ENCODE measurements at places on chromosomes 16 and 17. TPM values are rescaled to one million over a fixed set of nuclear protein-coding genes. Genes with fewer than 3 reads are reported as not detected.

DNA sequence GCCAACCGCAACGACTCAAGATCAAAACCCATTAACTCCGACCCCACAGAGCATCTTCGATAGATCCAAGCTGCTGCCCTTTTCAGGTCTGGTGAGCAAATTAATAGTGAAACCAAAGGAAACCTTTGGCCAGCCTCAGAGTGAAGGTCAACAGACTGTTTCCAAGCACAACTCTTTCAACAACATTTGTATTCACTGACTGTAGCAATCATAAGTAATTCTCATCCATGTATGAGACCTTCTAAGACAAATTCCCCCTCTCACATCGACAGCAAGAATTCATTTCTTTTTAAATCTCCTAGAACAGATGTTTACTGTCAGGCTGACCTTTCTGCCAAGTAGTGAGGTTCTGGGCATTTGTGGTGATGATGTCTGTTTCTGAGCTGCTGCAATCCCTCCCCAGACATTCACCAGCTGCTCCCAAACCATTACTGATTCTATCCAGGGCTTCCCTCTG, 64.2 kb downstream of the SLC39A11 start:
- no peak for ATAC-seq

GRCh38 chr17:63443053-63443452, 3.1 kb downstream of the CYB561 start:
- no peak for ATAC-seq

ENPP7 gene
- not detected for total RNA-seq

DNA sequence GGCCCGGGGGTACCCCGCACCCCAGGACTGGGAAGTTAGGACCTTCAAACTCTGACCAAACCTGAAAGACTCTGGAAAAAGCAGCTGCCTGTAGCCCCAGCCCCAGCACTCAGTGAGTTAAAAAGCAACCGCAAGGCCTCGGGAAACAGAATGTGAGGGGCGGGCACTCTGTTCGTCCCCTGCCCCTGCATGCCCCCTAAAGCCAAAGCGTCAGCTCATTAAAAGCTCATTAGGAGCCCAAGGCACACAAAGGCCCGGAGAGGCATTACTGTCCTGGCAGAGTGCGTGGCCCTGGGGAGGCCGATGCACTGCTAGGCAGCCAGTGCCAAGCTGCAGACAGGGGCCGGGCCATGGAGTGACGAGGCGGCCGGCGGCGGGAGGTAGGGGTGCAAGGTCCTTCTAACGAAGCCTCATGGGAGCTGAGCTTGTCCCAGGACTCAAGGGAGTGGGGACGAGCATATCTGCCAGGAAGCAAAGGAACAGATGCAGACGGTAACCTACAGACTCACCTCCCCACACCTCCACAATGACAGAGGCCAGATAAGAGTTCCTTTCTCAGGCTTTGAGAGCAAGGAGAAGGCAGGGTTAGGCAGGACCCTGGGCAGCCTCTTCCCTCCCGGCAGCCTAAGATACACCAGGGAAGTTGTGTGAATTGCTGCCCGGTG, 116.8 kb downstream of the ENGASE start:
- no peak for ATAC-seq

DNA sequence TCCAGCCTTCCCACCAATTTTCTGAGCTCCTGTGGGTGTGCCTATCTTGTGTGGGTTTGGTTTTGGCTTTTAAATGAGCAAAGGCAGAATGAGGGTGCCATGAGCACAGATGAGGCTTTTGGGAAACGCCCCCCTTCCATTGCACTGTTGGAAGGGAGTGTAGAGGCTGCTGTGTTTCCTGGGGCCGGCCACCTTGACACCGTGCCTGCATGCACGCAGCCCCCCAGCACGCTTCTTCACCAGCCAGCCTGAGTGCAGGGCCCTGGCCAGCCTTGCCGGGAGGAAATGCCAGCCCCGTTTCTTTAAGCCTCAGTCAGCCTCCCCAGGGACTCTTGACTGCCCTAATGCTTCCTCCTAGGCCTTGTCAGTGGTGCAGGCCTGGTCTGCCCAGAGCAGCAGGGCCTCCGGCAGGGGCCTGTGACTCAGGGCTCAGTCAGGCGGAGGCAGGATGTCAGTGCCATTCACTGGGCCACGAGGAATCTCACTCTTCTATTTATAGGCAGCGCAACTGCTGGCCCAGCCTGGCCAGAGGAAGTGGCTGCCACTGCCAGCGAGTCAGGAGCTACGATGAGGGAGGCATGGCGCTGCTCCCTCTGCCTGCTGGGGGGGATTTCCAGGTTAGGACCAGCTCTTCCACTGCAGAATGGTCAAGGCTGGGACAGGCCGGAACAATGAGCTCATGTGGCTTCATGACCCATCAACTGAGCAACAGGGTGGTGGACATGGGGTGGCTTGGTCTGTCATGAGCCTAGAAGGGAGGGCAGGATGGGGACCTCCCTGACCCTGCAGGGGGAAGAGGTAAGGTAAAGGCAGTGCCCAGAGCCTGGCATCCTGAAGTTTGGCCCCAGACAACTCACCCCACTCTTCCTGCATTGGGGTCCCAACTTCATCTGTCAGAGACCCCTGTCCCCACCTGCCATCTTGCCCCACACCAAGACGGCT, 205.2 kb downstream of the RAB11FIP4 start:
- peak; percentile 96 for ATAC-seq
